ENCODE measurements at places on chromosomes 11 and 22. TPM values are rescaled to one million over a fixed set of nuclear protein-coding genes. Genes with fewer than 3 reads are reported as not detected.

DNA sequence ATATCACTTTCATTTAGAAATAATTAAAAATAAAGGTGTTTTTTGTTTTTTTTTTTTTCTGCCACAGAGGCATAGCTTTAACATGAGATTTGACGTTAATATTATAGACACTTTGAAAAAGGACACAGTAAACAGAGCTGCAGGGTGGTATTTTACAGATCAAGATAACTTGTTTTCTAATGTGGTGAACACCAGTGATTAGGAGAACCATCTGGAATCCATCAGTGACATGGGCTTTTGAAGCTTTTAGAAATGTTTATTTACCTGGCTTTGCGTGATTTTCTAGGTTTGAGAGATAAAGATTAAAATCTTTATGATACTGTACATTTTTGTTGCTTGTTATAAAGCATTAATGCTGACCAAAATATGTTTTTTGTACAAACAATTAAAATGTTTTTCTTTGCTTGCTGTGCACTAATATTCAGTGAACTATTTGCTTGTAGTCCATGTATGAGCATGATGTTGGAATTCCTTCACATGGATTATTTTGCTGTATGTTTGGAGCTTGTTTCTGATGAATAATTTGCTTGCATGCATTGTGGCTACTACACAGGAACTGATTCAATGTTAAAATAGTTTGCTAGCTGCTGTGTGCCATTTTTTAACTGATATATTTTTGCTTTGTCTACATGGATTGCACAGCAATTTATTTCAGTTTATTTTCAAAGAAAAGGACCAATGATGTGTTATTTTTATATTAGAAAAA lies 352.1 kb upstream of the NARS2 start:
- DNase-seq, result no peak

GRCh38 chr22:31227186-31227585 lies 15.1 kb downstream of the LIMK2 start:
- no peak for DNase-seq

- DNase-seq, result no peak
Measured at GRCh38 chr11:63639199-63639832, 25.1 kb upstream of the PLAAT3 start.

DNA sequence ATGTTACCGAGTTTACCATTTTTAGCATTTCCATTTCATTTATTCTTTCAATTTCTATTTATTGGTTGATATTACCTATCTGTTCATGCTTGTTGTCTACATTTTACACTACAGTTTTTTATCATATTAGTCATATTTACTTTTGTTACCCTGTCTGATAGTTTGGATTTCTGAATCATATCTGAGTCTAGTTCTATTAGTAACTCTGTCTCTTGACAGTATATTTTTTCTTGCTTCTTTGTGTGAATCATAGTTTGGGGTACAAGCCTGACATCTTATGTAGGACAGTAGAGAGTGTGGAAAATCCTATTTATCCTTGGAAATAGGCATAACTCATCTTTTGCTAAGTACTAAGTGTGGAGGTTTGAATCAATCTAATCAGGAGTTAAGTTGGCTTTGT lies 263.9 kb upstream of the SESN3 start:
- DNase-seq, result no peak

DNA sequence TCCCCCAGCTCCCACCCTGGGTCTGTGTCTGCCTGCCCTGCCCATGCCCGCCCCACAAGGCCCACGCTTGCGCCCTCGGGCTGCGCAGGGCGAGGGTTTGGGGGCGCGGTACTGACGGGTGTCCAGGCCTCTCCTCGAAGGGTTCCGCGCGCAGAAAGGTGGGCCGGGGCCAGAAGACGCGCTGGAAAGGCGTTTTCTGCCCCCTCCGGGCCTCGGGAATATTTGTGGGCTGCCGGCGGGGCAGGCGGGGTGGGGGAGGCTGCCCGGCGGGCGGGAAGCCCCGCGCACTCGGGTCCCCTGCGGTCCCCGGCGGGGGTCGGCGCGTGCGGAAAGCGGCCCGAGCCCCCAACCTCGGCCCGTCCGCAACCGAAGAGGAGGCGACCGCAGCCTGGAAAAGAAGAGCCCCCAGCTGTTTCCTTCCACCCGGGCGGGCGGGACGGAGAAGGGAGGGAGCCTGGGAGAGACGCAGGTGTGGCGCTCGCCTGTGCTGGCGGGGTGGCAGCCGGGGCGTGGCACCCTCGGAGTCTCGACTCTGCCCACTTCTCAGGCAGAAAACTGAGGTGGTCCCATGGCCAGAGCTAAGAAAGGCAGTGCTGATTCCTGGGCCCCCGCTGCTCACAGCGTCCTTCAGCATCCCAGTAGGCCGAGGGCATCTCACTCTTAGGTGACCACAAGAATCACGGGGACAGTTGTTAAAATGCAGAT lies 59.0 kb downstream of the THAP12 start:
- no peak for DNase-seq

DNA sequence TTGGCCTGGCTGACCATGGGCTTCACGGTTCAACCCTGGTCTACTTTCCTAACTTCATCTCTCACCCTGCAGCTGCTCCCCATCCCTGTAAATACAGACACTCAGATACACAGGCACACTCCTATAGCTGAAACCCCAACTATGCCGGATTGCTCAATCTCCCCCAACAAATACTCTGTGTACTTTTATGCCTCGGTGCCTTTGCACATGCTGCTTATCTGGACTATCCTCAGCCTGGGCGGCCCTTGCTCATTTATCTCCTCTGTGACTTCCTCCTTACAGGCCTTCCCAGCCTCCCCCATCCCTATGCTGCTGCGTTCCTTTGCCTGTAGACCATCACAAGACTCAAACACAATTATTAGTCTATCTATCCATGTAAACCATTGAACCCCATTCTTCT lies 76.6 kb downstream of the PKNOX2 start:
- no peak for DNase-seq

- no peak for DNase-seq
Measured at GRCh38 chr11:95676308-95676707, 113.3 kb downstream of the FAM76B start.

DNA sequence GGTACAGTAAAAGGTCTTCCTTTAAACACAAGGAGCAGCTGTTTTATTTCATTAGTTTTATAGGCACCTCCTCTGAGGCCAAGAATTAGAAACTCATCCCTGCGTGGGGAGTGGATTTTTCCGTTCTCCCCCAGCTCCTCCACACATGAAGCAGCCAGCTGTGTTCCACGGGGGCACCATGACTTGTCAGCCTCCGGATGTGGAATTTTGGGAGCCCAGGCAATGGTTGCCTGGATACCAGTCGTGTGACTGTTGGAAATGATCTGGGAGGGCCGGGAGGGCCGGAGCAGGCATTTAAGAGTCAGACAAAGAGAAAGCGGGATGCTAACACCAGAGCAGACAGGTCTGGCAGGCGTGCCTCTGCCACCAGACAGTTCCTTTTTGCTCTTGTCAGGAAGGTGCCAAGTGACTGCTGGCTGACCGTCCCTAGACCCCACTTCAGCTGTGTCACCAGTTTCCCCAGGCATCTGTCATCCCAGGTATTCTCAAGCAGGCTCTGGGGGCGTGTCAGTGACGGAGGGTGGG lies 15.9 kb upstream of the CDC42EP2 start:
- DNase-seq, result no peak

- no peak for DNase-seq
Measured at GRCh38 chr22:29674121-29674520, 45.7 kb upstream of the CABP7 start.

DNA sequence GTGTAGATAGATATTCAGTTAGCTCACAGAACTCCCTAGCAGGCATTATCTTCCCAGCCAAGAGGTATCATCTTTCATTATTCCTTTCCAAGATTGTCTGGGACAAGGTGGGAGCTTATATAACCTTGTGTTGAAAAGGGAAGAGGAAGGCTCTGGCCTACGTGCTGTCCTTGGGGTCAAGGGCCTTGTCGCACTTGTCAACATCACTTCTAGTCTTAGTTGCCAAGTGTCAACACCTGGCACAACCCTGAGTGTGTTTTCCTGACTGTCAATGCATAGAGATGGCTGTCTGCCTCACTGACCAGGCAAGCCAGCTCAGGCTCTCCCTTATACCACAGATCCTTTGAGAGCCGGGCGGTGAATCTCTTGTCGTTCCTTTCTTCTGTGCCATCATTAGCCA lies 331.9 kb downstream of the CNTN5 start:
- no peak for DNase-seq

GRCh38 chr11:17591293-17591692 lies 44.2 kb downstream of the OTOG start:
- no peak for DNase-seq

DNA sequence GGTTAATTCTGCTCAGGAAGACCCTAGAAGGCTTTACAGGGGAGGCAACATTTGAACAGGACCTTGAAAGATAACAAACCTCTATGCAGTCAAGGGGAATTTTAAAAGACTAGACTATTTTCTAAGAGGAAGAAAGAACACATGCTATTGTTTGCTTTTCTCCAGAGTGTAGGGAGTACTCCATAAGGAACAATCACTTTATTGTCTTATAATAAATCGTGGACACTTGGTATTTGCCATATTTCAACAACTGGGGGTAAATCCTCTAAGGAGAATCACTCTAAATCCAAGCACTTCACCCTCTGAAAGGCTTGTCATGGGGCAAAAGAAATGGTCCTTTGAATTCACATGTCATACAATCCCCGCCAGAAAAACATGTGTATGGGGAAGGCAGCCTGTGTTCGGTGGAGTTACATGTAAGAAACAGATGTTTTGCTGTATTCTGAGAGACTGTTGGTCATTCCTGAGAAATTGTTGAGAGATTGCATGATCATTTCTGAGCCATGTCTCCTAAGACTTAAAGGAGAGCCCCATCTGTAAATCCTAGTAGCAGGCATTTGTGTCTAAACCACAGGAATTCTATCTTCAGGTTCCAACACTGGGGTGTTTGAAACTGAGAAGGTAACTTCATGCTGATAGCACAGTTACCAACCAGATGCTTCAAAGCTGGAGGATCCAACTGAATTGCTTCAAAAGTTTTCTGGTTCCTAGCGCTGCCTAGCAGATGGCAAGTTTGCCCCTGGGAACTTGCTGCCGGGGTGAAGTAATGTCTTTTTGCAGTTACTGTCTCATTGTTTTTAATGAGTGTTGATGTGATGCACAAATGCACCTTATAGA lies 66.8 kb downstream of the FZD4 start:
- no peak for DNase-seq

GRCh38 chr11:77046060-77046501 lies 11.9 kb downstream of the B3GNT6 start:
- peak; percentile 69 for DNase-seq

- no peak for DNase-seq
Measured at GRCh38 chr11:85961930-85962363, 106.8 kb downstream of the CCDC83 start.

DNA sequence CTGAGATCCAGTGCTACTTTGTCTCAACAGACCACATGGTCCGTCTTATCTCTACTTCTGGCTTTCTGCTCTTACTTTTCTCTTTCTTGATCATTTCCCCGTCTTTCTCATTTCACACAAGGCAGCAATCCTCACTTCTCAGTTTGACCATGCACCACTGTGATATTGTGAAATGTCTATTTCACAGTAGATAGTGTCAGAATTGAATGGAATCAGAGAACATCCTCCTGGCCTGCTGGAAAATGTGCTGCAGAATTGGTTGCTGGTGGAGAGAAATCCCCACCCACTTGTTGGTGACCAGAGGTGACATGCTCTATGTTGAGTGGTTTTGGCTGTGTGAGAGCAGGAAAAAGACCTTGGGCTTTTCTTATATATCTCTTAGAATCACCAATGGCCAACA lies 57.8 kb upstream of the RCN1 start:
- no peak for DNase-seq

The KCNK4 gene
- not detected for total RNA-seq

The SCO2 gene
- 4.8 TPM for total RNA-seq

The ILK gene
- 79.1 TPM for total RNA-seq

The DCDC1 gene
- total RNA-seq, result 23.7 TPM

The SERHL2 gene
- 6.9 TPM for total RNA-seq

The SCGB1A1 gene
- not detected for total RNA-seq

The CDON gene
- 27.7 TPM for total RNA-seq

The DGKZ gene
- total RNA-seq, result 104 TPM

The SCARF2 gene
- total RNA-seq, result 12.3 TPM

The GAS2L1 gene
- 191 TPM for total RNA-seq

The ZNF215 gene
- total RNA-seq, result 4.2 TPM

The PANX1 gene
- 42.0 TPM for total RNA-seq

The RIMBP3B gene
- 16.9 TPM for total RNA-seq

The SLC17A6 gene
- total RNA-seq, result not detected

Measured in testis (tissue), 5 donors.